AG10803 (cell line): ENCODE measurements at places on chromosomes 6 and 20.

- DNase-seq = no peak
Measured at GRCh38 chr6:107202876-107203468, 87.7 kb upstream of the BEND3 start.

DNA sequence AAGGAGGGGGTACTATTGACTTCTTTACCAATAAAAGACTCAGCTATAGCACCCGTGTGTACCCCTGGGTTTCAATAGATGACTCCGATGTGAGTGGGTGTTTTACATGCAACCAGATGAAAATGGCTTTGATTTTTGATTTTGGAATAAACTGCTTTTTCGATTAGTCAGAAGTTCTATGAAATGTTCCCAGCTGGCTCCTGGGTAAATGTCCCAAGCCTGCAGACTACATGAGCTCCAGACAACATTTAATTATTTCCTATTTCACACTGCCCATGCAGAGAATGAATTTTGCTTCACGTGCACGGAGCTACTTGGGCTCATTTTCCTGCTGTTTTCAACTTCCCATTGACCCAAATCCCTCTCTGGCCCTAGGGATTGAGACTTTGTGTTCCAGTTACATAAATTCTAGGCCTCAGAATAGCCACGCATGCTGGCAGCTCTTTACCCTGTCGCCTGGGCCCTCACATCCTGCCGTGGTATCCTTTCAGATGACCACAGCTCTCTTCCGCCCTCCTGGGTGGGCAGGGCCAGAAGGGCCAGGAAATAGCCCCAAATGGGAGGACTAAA lies 59.7 kb downstream of the GPR6 start:
- no peak for DNase-seq

DNA sequence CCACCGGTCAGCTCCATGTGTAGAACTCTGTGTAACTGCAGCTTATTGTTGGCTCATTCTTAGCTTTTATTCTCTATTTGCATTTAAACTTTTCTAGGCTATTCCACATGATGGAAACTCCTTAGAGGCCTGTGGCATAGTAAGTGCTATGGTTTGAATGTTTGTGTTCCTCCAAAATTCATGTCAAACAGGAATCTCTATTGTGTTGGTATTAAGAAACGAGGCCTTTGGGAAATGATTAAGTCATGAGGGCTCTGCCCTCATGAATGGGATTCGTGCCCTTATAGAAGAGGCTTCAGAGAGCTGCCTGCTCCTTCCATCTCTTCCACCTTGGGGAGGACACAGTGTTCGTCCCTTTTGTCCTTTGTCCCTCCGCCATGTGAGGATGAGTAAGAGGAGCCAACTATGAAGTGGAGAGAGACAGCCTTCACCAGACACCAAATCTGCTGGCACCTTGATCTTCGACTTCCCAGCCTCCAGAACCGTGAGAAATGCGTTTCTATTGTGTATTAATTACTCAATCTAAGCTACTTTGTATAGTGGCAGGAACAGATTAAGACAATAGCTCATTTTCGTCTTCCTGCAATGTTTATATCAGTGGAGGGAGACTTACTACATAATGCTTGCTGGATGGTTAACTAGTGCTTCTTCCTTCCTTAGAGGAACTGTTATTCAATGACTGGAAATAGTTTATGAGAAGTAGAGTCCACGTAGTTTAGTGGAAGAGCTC lies 361.1 kb downstream of the FARS2 start:
- no peak for DNase-seq

- no peak for DNase-seq
Measured at GRCh38 chr6:4563156-4563555, 213.0 kb upstream of the CDYL start.

- DNase-seq = no peak
Measured at GRCh38 chr6:24797596-24798216, 1.0 kb downstream of the ARMH2 start.

DNA sequence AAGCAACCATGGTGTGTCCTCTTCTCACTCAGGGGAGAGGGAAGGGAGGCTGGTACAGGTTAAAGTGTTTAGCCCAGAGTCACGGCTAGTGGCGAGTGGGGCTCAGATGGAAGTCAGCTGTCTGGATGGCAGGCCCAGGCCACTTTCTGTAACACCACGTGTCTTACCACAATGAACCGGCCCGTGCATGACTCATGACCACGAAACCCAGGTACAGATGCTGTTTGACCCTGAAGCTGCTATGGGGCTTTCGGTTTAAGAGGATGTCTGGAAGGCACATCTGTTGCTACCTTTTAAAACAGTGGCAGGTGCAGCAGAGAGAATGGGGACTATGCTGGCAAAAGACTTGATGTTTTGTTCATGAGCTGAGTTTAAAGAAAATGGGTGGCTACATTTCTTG lies 36.5 kb upstream of the MPC1 start:
- DNase-seq = peak; percentile 24

DNA sequence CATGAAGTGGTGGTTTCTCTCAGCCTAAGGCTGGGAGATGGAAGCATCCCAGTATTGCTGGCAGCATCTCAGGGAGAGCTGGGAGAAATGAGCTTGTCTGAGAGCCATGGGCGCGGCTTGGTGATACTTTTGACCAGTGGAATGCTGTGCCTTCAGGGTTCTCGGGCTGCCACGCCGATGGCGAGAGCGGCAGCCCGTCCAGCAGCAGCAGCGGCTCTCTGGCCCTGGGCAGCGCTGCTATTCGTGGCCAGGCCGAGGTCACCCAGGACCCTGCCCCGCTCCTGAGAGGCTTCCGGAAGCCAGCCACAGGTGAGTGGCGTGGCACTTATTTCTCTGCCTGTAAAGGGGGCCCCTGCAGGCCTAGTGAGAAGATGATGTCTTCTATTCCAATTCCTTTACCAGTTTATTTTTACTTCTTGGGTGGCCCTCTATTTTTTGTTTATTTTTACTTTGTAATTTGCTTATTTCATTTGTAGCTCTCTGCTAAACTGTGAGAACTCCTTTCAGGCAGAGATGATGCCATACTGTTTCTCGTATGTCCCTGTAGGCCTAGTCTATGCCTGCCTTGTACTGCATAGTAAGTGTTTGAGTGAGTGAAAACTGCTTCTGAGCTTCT lies 71.7 kb downstream of the ASXL1 start:
- no peak for DNase-seq

- DNase-seq = peak; percentile 72
Measured at GRCh38 chr6:38509713-38510112, 130.0 kb downstream of the BTBD9 start.

DNA sequence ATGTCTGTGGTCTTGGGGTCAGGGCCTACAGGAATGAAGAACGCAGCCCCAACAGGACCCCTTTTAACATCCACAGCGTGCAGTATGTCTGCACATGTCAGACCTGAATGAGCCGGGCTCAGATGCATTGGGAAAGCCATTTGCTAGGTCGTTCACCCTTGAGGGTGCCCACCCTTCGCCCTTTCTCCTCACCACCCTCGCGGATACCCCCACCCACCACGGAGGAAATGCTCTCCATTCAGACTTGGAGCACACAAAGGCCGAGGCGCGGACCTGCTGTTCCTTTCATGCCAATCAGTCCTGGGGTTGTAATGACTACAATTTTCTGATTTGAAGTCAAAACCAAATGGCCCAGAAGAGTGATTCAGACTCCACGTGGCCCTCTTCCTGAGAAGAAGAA lies 62.7 kb downstream of the EDN3 start:
- no peak for DNase-seq

DNA sequence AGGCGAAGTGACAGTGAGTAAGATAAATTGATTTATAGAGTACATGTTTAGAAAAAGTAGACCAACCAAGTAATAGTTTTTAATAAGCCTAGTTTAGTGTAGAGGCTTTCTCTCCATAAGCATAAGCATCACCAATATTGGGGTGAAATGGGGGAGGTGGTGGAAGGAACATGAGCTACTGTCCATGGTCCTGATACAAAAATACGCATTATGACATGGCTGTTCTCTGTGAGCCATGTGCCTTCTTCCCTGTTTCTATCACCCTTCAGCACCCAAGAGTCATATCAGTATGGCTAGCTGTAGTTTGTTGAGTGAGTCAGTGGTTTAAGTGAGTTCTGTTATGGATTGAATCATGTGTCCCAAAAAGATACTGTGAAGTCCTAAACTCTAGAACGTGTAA lies 150.8 kb downstream of the EDN1 start:
- no peak for DNase-seq

DNA sequence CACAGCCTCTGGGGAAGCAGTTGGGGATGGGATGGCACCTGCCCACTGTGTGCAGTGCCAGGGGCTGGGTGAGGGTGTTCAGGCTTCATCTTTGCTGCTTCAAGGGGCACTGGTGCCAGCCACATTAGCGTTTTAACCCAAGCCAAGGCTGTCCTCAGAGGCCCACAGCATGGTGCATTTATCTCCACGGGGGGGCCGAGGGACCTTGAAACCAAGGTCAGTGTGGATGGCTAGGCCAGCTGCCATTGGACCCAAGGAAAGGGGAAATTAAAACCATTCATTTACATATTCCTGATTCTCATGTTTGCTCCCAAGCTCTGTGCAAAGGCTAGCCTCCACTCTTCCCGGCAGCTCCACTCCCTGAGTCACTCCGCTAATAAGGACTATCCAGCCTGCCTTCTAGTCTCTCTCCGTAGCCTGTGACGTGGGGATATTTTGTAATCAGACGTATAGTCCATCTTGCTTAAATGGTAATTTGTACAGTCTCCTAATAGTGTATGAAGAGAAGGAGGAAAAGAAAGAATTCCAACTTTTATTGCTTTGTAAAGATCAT lies 197.1 kb downstream of the CDH4 start:
- DNase-seq = no peak

- no peak for DNase-seq
Measured at GRCh38 chr6:17935188-17936149, 52.0 kb downstream of the KIF13A start.

GRCh38 chr6:86856937-86857563 lies 80.3 kb upstream of the HTR1E start:
- peak; percentile 36 for DNase-seq

DNA sequence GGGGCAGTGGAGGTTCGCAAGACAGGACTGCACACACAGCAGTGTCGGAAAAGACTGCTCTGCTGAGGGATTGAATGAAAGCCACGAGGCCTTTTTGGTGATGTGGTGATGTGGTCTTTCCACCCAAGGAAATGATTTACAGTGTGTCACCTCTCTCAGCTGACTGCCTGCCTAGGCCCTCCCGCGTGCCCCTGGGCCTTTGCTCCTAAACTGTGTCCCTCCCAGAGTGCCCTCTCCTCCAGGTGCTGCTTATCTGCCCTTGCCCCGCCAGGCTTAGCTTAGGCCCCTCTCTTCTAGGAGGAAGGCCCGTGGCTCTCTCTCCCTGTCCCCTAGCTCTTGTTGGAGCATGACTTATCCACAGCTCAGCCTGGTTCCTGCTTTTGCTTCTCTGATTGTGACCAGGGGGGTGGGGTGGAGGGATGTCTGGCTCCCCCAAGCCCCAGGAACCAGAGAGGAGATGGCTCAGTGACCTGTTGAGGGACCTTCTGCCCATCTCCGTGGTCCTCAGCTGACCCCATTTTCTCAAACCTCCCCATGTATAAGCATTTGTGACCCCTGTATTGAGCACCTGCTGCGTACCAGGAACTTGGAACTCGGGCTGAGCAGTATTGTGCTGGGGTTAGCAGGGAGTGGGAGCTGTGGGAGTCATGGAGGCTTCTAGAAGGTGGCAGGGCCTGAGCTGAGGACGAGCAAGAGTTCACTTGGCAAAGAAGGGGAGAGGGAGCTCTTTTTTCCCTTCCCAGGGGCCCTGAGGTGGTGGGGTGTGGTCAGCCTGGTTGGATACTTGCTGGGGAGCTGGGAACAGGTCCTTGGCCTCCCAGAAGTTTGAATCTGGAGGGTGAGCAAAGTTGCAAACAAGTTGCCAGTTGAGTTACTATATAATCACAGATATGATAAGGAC lies 2.2 kb downstream of the SRC start:
- DNase-seq = no peak

GRCh38 chr6:95576218-95576997 lies 927 bp upstream of the MANEA start:
- DNase-seq = peak; percentile 15

DNA sequence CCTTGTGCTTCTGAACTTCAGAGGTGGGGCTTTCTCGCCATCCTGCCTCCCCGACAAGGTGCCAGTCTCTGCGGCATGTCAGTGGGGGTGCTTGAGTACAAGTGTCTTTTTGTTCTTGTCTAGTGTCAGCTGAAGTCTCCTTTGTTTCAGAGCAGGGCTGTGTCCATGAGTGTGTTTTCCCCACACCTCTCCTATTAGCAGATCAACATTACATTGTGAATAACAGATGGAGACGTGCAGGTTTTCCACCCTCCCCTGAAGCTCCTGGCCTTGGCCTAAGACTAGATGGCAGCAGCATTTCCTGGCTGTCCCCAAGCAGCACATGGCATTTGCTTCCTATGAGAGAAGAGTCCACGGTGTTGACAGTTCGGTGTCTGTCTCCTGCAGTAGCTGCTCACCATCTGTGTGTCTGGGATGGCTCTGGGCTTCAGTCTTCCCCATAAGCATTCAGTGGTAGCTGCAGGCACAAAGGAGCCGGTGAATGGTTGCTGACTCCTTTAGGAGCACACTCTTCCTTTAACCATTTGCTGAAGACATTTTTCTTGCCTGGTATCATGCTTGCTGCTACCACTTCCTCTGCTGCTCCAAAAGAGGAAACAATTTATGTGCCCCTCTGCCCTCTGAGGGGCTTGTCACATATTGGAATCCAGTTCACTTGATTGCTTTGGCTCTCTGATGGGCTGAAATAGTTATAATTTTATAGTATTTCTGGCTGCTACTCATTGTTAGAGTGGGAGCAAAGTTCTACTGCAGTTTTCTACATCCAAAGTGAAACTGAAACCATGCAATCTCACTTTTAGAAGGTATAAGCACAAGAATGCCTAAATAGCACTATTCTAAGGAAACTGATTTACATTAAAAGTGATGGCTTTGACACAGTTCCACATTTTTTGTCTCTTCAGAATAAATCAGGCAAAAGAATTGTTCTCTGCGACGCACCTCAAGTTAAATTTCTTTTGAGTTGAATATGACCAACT lies 913.0 kb downstream of the C6orf118 start:
- DNase-seq = peak; percentile 1
